Thymus (tissue), 14 donors: ENCODE measurements at places on chromosomes 6 and 20. TPM values are rescaled to one million over a fixed set of nuclear protein-coding genes. Genes with fewer than 3 reads are reported as not detected.

DNA sequence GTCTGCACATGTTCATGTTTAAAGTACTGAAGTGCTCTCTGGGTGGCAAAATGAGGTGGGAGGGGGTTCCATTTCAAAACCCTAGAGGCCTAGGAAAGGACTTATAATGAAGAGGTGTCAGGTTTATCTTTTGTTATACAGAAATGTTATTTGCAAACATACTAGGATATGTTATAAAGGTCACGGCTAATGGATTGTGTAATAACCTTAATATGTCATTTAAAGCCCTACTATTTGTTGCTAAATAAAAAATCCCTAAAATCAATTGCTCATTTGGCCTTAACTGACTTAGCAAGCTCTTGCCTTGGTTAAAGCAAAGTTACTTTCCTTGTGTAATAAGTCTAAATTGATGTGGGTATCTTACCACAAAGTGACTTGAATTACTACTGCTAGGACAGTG, 8.8 kb downstream of the NKX2-4 start:
- no peak overlapping the region for H3K4me3 ChIP-seq
- DNase-seq = no peak
- no peak overlapping the region for H3K27ac ChIP-seq
- H3K4me1 ChIP-seq = no peaks in the 10 kb centered on the region

GRCh38 chr6:85077098-85077497, 312.7 kb upstream of the TBX18 start:
- H3K4me1 ChIP-seq = no peaks in the 10 kb centered on the region
- DNase-seq = no peak
- H3K27ac ChIP-seq = no peak overlapping the region

BPIFB1 gene
- 0.55 TPM for polyA plus RNA-seq

LRRN4 gene
- 0.02 TPM for polyA plus RNA-seq

GRCh38 chr6:121800047-121800446, 364.6 kb downstream of the GJA1 start:
- H3K36me3 ChIP-seq = no peaks in the 10 kb centered on the region
- DNase-seq = no peak
- no peaks in the 10 kb centered on the region for H3K27me3 ChIP-seq
- no peak overlapping the region for H3K4me3 ChIP-seq
- no peaks in the 10 kb centered on the region for H3K4me1 ChIP-seq
- H3K27ac ChIP-seq = no peak overlapping the region

DNA sequence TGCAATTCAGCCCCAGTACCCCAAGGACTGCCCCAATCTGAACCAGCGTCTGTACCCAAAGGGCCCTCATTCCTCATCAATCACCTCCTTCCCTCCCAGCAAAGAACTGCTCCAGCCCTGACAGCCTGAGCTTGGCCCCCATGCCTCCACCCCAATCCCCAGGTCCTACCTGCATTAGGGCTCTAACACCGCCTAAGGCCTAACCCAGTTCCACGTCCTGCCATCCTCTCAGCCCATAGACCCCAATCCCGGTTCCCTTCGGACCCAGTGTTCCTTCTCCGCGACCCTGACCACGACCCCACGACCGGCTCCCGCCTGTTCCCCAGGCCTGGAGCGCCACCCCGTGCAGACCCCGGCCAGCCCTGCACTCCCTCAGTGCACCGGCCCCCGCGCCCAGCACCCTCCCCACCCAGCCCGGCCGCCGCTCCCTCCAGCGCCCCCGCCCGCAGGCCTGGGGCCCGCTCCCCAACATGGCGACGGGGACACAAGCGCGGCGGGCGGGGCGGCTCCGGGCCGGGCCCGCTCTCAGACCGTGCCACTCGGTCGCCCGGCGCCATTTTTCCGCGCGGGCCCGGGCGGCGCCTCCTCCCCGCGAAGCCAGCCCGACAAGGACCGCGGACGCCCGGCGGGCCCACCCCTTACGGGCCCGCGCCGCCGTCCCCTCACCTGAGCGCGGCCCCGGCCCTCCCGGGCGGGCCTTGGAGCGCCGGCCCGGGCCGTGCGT, 483 bp downstream of the NCOA6 start:
- peak; percentile 42 for DNase-seq
- no peaks in the 10 kb centered on the region for H3K36me3 ChIP-seq
- peak overlapping the region; percentile 89 for H3K27ac ChIP-seq
- H3K4me3 ChIP-seq = peak overlapping the region; percentile 92

DNA sequence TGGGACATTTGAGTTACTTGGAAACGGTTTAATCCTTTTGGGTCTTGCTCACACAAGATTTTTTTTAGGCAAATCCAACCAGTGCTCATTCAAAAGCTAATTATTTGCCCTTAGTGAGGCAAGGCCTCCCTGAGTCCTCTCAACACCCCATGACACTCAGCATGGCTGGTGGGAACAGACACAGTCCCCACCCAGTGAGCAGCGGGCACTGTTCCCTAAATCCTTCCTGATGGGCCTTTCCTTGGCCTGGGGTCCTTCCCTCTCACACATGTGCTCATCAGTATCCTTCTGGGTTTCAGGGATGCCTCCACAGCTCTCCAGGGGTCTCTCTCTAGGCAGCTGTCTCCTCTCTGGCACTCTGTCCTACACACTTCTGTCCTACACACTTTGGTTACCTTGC, 28.0 kb downstream of the PLAGL2 start:
- H3K27ac ChIP-seq = peak overlapping the region; percentile 10
- H3K4me1 ChIP-seq = no peaks in the 10 kb centered on the region
- H3K4me3 ChIP-seq = no peak overlapping the region
- no peaks in the 10 kb centered on the region for H3K27me3 ChIP-seq
- DNase-seq = no peak

GRCh38 chr20:36149012-36149411, 5.5 kb upstream of the EPB41L1 start:
- no peak overlapping the region for H3K27ac ChIP-seq
- no peaks in the 10 kb centered on the region for H3K4me1 ChIP-seq

NAPB gene
- 8.8 TPM for polyA plus RNA-seq

- H3K27me3 ChIP-seq = no peaks in the 10 kb centered on the region
- no peak overlapping the region for H3K27ac ChIP-seq
- peaks cover 18% of the 10 kb centered on the region for H3K4me1 ChIP-seq
- H3K4me3 ChIP-seq = no peak overlapping the region
- peaks cover 4% of the 10 kb centered on the region for H3K36me3 ChIP-seq
These were observed 5.9 kb downstream of the PTPRA start for GRCh38 chr20:2879146-2879545.

ETV7 gene
- polyA plus RNA-seq = 5.5 TPM

OR11A1 gene
- polyA plus RNA-seq = 0.02 TPM

DNA sequence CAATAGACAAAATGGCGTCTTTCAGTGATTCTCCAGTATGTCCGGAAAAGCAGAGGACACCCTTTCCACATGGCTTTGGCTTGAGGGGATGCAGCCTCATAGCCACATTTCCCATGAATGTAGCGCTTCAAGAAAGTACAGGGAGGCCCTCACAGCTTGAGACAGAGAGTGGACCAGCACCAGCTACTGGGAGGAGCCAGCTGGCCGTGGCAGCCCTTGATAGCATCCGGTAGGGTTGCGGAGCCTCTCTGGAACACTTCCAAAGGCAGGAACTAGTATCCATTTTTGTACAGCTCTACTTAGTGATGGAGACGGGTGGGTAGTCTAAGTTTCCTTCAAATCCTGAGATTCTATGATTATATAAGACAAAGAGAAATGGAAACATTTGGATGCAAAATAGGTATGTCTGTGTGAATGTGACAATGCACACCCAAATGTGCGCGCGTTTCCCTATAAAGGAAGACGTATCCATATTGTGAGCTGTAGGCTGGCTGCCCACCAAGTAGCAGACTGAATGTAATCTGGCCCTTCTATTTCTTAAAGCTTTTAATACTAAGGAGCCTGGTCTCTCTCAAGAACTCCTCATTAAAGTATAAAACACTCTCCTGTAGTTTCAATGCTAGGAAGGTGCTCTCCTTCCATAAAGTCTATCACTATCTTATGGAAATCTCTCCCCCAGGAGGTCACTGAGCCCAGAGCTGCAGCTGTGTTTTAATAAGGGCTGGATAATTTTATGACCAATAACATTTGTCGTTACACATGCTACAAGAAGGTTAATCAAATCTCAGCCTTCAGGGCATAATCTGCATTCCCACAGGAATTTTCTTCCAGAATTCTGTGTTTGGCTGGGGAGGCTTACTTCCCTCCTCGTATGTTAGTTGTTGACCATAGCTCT, 74.0 kb downstream of the SOBP start:
- DNase-seq = no peak
- H3K4me1 ChIP-seq = no peaks in the 10 kb centered on the region
- H3K4me3 ChIP-seq = no peak overlapping the region

DNA sequence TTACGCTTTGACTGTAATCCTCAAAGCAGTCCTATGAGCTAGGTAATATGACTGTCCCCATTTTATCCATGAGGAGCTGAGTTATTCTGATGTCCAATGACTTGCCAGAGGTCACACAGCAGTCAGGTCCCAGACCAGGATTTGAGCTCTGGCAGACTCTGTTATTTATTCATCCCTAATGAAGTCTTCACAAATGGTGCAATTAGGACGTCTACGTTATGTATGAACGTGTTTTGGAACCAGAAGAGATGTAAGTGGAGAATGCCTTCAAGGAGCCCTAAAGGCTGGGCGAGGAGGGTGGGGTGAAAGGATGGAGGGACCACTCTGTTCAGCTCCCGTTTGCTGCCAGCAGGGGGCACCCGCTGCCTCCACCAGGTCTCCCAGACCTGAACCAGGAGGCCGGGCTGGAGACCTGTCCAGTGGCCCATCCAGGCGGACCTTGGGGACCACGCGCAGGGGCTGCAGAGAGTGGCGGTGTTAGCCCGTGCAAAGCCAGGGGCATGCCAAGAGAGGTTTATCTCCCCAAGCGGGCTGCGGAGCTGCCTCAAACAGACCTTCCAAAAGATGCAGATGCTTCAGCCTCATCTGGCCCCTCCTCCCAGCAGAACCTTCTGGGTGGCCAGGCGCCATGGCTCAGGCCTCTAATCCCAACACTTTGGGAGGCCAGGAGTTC, 15.2 kb upstream of the ZNF335 start:
- H3K27me3 ChIP-seq = no peaks in the 10 kb centered on the region
- H3K4me1 ChIP-seq = no peaks in the 10 kb centered on the region
- no peak overlapping the region for H3K27ac ChIP-seq
- no peak overlapping the region for H3K4me3 ChIP-seq

SLC17A1 gene
- polyA plus RNA-seq = not detected

- no peaks in the 10 kb centered on the region for H3K27me3 ChIP-seq
- peaks cover 8% of the 10 kb centered on the region for H3K36me3 ChIP-seq
- H3K27ac ChIP-seq = no peak overlapping the region
- H3K4me1 ChIP-seq = peaks cover 2% of the 10 kb centered on the region
These were observed 312.0 kb downstream of the ZFAND3 start for GRCh38 chr6:38131527-38131965.

EBF4 gene
- polyA plus RNA-seq = 9.9 TPM

DNA sequence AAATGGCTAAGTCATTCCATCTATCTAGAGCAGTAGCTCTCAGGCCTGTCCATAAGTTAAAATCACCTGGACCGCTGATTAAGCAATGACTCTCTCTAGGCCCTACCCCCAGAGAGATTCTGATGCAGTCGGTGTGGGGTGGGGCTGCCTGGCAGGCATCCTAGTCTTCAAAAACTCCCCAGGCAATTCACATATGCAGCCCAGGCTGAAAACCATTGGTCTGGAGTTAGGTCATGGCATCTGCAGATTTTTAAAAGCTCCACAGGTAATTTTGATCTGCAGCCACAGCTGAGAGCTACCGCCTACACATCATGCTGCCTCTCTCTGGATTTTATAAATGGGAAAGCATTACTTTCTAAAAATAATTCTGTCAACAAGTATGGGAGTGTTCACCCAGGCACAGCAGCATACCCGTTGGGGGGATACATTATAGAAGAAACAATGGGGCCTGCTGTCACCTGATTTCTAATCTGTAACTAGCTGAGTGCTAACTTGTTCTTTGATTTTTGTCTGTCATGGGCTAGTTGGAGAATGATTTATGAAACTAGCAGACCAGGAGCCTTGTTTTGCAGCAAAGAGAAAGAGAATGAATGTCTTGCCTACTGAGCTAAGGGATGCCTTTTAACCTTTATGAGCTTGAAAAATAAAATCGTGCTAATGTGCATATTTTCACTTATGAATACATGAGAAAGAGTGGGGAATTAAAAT, 44.1 kb upstream of the ATXN1 start:
- H3K27ac ChIP-seq = no peak overlapping the region
- DNase-seq = no peak
- no peaks in the 10 kb centered on the region for H3K4me1 ChIP-seq
- H3K4me3 ChIP-seq = no peak overlapping the region
- no peaks in the 10 kb centered on the region for H3K36me3 ChIP-seq
- H3K27me3 ChIP-seq = no peaks in the 10 kb centered on the region

GRCh38 chr20:22506827-22507226, 77.5 kb downstream of the FOXA2 start:
- no peaks in the 10 kb centered on the region for H3K27me3 ChIP-seq
- H3K4me3 ChIP-seq = no peak overlapping the region
- H3K27ac ChIP-seq = no peak overlapping the region
- no peak for DNase-seq
- no peaks in the 10 kb centered on the region for H3K36me3 ChIP-seq

GRCh38 chr20:56400001-56400640, 7.7 kb downstream of the CSTF1 start:
- no peaks in the 10 kb centered on the region for H3K4me1 ChIP-seq
- peaks cover 59% of the 10 kb centered on the region for H3K36me3 ChIP-seq
- no peak overlapping the region for H3K27ac ChIP-seq
- peak; percentile 61 for DNase-seq
- H3K4me3 ChIP-seq = no peak overlapping the region
- no peaks in the 10 kb centered on the region for H3K27me3 ChIP-seq

GRCh38 chr20:13749811-13750210, 34.9 kb downstream of the ESF1 start:
- H3K4me3 ChIP-seq = no peak overlapping the region
- no peak for DNase-seq
- no peaks in the 10 kb centered on the region for H3K4me1 ChIP-seq
- H3K36me3 ChIP-seq = peaks cover 22% of the 10 kb centered on the region
- H3K27me3 ChIP-seq = no peaks in the 10 kb centered on the region

SLC4A11 gene
- 4.4 TPM for polyA plus RNA-seq

OXT gene
- polyA plus RNA-seq = 3.6 TPM

GRCh38 chr6:123215211-123215610, 219.2 kb downstream of the CLVS2 start:
- DNase-seq = no peak
- H3K4me3 ChIP-seq = no peak overlapping the region
- no peaks in the 10 kb centered on the region for H3K27me3 ChIP-seq
- H3K4me1 ChIP-seq = no peaks in the 10 kb centered on the region

- no peaks in the 10 kb centered on the region for H3K27me3 ChIP-seq
- H3K4me1 ChIP-seq = peaks cover 11% of the 10 kb centered on the region
- peak overlapping the region; percentile 64 for H3K4me3 ChIP-seq
- DNase-seq = no peak
These were observed 819 bp upstream of the MTRF1L start for GRCh38 chr6:153003366-153003690.

- no peak overlapping the region for H3K4me3 ChIP-seq
- no peak overlapping the region for H3K27ac ChIP-seq
- no peaks in the 10 kb centered on the region for H3K27me3 ChIP-seq
- H3K4me1 ChIP-seq = no peaks in the 10 kb centered on the region
- no peak for DNase-seq
- H3K36me3 ChIP-seq = no peaks in the 10 kb centered on the region
These were observed 16.2 kb upstream of the C6orf118 start for GRCh38 chr6:165325609-165326008.
